ENCODE measurements at places on chromosomes 1 and 21.

DNA sequence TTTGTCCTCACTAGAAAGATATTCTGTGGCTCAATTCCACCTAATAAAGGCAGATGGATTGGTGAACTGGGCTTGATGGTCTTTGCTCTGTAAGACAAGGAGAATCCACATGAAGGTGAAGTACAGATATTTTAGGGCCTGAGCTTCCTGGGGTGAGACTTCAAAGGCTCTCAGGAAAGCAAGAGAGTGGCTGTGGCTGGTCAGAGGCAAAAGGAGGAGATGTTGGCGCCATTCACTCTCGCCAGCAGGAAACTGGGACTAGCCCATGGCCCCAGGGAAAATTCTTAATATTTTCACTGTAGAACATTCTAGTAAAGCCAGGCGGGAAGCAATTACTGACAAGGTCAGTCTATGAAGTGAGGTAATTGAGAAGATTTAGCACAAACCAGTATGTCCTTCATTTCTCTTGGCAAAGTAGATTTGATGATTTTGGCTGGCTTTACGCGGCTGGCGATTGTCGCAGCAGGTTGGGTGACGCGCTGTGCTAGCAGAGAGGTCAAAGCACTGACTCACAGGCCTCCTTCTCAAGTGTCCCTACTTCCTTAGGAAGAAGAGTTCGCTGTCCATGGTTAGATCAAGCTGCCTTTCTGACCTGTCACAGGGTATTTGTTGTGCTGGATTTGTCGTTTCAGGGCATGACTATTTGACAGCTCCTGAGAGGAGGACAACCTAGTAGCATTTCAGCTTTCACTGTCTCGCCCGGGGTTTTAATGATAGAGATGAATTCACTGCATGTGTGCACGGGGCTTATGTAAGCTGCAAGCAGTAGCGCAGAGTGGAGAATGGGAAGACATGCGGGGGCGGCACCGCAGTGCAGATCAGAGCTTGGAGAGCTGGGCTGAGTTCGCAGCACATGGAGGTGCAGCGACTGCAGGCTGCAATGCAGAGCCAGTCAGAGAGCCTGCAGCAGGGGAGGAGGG, 32.7 kb downstream of the XCL1 start:
- DNase-seq = peak; percentile 20

DNA sequence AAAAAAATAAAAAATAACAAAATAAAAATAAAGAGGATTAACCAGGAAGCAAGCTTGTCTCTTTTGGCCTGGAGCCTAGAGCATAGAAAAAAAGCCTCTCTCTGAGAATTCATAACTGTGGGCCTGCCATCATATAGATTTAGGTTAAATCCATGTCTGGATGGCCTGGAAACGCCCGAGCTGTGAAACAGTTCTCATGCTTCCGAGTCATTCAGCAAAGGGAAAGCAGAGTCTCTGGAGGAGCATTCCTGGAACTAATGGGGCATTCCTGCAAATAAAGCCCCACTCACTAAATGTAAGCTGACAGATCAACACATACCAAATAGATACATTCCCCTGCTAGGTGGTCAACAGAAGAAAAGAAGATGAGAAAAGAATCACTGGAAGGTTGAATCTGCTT, 75.8 kb upstream of the GNG4 start:
- DNase-seq = peak; percentile 16

GRCh38 chr1:213457186-213457585, 406.1 kb downstream of the RPS6KC1 start:
- no peak for DNase-seq

DNA sequence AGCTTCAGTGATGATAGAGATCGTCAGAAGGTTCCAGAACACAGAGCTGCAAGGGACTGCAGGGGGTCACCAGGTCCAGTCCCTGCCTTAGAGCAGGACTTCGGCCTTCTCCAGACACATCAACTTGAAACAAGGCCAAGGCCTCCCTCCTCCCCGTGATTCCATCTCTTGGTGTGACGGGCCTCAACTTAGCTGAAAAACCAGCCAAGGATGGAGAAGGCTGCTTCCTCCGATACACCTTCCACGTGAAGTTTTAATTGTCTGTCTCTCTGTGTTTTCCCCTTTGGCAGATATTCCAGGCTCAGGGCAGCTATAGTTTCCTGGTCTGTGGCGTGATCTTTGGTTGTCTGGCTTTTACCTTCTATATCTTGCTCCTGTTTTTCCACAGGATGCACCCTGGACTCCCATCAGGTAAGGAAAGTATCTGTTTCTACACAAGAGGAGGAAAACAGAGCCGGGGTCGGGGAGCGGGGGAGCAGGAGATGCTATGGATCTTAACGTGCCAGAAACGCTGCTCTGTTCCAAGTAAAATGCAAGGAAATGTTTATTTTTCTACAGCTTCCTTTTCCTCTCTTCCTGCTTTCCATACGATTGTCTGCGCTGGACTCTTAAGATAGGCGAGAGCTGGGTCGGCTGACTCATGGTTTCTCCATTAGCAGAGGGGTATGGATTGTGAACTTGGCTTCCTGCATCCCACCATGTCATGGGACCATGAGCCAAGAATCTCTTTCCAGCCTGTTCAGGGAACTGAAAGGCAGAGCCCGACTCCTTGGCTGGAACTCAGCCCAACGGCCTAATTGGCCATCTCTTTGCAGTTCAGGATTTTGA, 32.8 kb downstream of the ELK4 start:
- peak; percentile 21 for DNase-seq

- no peak for DNase-seq
These were observed 418 bp downstream of the IFI44L start for GRCh38 chr1:78620666-78621065.

- peak; percentile 19 for DNase-seq
These were observed 773 bp downstream of the IFNGR2 start for GRCh38 chr21:33403786-33404585.

DNA sequence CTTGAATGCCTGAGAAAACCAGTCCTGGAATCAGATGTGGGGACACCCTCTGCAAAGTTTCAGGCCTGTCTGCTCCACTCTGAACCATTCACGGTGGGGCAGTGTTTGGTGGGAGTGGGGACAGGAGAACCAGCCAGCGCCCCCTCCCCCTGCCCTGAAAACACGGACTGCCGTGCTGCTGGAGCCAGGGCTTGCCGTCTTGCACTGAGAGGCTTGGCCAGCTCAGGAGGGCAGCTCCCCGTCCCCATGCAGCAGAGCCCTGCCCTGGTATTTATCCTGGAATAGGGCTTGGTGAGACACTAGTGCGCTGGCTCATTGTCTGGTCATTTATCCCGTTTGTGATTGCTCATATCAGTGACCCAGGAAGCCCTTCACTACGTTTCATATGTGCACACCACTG, 3.9 kb downstream of the S100B start:
- no peak for DNase-seq

DNA sequence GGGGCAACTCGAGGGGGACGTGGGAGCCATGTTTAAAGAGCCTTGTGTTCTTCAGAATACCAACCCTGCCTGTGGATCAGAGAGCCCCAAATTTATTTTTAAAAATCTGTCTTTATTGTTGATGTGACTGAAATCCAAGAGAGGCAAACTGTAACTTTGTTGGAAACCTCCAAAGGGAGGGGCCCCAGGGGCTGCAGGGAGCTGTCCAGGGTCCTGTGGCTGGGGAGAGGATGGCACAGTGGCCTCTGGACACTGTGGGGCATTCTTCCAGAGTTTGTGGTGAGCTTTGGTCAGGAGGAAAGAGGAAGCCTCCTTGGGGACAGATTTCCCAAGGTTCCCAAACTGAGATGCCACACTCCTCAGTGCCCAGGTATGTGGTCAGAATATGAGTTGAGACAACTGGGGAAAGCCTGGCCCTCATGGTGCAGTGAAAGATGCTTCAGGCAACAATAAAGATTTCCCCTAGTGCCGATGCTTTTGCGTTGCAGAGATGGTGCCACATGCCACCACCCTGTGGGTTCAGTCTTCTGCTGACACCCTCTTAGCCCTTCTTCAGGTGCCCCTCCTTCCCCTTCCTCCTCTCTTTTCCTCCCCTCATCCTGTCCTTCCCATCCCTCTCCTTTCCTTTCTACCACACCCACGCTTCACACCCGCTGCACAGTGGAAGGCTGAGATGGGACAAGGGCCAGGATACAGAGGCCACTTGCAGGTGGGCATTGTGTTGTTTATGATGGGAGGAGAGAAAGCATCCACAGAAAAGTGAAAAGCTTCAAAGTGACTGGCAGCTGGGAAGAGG, 122.1 kb downstream of the UCK2 start:
- peak; percentile 4 for DNase-seq

- no peak for DNase-seq
These were observed 101.4 kb downstream of the CC2D1B start for GRCh38 chr1:52264530-52265115.

DNA sequence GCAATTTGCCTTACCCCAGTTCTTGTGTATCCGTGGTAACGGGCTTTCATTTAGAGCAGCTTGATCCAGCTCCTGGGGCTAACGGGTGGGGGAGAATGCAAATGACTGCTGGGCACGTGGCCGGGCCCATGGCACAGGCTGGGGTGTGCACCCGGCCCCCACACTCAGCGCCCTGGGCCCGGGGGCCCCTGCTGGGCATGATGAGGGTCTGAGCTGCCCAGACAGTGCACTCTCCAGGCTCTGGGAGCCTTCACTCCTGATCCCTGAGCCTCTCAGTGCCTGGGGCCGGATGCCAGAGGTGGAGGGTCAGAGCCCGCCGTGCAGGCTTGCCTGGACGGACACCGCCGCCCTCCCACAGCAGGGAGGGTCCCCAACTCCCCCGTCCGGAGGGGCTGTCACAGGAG, 20.1 kb upstream of the PEX10 start:
- DNase-seq = no peak

- no peak for DNase-seq
These were observed 11.1 kb downstream of the AMY2B start for GRCh38 chr1:103582464-103582863.

DNA sequence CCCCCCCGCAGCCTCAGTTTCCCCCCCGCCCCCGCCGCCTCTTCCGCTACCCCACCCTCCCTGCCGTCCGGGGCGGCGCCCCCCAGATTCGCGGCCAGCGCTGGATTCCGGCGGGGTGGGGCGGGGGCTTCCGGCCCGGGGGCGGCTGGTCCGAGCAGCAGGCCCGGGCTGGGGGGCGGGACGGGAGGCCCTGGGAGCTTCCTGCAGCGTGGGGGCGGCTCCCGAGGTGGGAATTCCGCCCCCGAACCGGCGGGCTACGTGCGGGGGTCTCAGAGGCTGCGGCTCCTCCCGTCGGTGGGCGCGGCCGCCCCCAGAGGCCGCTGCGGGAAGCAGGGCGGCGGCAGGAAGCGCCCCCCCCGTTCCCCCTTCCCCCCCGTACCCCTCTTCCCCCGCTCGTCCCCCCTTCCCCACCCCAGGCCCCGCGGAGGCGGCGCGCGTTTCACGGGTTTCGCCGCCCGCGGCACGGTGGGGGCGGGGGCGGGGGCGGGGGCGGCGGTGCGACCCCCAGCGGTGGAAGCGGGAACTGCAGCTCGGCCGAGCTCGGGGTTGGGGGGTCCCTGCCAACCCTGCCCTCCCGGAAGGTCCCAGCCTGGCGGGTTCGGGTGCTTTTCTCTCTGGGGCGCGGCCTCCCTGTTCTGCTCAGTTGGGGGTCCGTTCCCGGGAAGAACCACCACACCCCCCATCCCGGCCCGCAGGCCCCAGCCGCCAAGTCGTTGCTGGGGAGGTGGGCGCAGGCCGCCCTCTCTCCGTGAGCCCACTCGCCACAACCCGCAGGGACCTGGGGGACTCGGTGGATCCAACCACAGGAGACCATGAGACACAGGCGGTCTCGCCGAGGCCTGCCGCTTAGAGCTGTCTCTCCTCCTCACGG, 76.3 kb downstream of the MORN1 start:
- DNase-seq = no peak

GRCh38 chr1:157137046-157137407, 1.2 kb downstream of the ETV3 start:
- no peak for DNase-seq

DNA sequence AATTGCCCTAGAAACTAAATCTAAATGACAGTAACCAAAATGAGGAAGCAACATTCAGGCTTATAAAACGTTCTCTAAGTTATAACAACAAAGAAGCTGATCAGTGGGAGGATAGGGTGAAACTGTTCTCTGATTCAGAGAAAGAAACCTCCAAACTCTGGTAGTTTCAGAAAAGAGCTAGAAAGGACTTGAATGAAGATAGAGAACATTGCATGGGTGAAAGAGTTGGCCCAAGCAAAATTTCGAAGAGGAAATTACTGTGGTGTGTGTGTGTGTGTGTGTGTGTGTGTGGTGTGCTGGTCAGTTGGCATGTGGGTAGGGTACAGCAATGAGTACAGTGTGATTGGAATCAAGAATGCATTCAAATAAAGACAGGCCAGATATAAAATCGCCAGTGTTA, 16.5 kb upstream of the SPAG17 start:
- DNase-seq = no peak

DNA sequence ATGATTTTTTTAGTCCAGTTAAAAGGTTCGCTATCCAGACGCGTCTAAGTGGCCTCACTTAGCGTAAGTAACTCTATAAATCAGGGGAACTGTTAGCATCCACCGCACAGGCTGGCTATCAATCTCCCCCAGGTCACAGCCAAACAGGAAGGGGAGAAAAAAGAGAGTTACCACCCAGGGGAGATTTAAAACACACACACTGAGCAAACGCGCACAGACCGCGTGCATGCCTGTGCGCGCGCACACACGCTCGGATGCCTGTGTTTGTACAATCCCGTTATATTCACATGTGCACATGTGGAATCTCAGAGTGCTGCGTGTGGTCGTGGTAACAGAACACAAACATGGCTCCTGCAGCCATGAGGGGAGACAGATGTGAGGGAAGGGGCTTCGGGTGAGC, 125.4 kb downstream of the CASZ1 start:
- no peak for DNase-seq

DNA sequence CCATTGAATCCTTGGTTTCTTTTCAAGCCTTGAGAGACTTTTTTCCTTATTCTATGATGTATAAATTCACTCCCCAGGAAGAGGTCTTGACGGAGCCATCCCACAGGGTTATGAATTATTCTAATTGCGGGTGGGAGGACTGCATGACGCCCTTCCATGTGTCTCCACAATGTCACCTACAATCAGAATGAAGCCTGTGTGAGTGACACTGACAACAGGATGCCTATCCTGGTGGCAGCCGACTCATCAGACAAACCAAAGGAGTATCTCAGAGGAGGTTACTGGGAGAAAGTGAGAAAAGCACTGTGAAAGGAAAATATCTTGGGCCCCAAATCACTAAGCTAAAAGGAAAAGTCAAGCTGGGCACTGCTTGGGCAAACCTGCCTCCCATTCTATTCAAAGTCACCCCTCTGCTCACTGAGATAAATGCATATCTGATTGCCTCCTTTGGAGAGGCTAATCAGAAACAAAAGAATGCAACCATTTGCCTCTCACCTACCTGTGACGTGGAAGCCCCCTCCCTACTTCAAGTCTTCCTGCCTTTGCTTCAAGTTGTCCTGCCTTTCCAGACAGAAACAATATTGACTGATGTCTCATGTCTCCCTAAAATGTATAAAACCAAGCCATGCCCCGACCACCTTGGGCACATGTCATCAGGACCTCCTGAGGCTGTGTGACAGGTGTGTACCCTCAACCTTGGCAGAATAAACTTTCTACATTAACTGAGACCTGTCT, 98.4 kb downstream of the SMYD2 start:
- no peak for DNase-seq

- no peak for DNase-seq
These were observed 33.4 kb downstream of the CD247 start for GRCh38 chr1:167484726-167485502.

- no peak for DNase-seq
These were observed 301.8 kb upstream of the CHRM3 start for GRCh38 chr1:239084459-239085080.

Measured in kidney glomerular epithelial cell (primary cell).